Hematopoietic multipotent progenitor cell treated with erythropoietin and hydrocortisone succinate and interleukin-3 and kit ligand, for 4 days (in vitro differentiated cells): ENCODE measurements at places on chromosomes 16 and 17.

DNA sequence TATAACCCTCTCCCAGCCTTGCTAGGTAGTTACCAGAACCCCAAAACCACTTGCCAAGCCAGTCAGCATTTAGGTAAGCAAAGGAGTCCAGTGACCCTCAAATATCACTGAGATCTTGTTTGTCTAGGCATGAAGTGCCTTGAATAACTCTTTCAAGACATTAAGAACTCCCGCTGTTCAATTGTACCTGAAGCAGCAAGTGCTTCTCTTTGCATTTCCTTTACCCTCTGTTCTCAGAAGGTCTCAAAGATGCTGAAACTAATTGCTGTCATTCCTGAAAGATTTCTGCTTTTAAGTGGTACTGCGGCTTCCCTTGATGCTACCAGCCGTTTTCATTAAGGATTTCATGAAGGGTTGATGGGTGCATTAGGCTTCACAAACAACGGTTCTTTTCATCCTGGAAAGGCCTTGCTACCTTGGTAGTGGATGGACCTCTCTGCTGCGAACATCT lies 142.7 kb downstream of the PITPNC1 start:
- DNase-seq = no peak

- DNase-seq = peak; percentile 93
These were observed 13.1 kb downstream of the ABCA9 start for GRCh38 chr17:69047368-69048263.

DNA sequence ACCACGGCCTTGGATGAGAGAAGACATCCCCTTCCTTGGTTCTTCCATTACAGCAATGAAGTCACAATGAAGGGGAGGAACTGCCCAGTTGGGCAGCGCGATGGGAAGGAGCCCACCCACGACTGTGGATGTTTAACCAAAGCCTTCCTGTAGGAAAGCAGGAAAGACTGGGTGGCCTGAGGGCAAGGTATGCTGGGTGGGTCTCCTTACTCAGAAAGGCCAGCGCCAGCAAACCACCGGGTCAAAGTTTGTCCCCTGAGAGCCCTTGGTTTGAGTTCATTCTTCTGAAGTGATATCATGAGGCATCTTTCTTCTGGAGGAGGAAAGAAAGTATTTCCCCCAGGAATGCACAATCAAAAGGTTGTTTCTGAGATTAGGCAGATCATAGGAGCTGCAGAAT lies 105.2 kb downstream of the C16orf95 start:
- DNase-seq = no peak

- DNase-seq = no peak
These were observed 242.6 kb upstream of the CIBAR2 start for GRCh38 chr16:85354686-85355514.

- peak; percentile 73 for DNase-seq
These were observed 160.1 kb downstream of the MAP2K4 start for GRCh38 chr17:12180644-12181261.

GRCh38 chr17:82333279-82334171 lies at the start of gene SECTM1:
SECTM1 (minus strand) TSS chr17:82333766; CDS start chr17:82327240, 6,526 bp downstream.
- DNase-seq = peak; percentile 51

DNA sequence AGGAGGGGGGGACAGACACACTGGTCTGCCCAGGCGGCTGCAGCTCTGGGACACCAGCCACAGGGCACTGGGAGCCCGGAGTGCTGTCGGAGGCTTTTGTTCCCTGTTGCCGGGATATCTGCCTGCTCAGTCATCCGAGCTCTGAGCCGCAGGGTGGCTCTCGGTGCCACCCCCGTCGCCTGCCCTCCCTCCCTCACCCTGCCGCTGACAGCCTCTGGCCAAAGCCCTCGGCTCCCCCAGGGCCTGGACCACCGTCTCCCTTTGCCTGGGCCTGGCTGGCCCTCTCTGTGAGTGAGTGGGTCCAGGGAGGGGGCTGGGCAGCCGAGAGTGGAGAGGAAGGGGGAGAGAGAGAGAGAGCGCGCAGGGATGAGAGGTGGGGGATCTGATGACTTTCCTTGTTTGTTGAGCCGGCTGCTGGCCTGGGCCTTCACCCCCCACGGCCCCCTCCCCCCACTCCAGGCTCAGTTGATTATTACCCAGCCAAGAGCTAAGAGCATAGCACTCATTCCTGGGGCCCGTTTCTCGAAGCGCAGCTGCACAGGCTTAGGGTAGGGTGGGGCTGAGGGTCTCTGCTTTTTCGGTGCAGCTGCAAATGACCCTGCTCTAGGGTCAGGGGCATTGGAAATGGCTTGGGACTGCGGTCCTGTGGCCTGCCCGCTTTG lies 2.7 kb downstream of the FOXJ1 start:
- DNase-seq = no peak

DNA sequence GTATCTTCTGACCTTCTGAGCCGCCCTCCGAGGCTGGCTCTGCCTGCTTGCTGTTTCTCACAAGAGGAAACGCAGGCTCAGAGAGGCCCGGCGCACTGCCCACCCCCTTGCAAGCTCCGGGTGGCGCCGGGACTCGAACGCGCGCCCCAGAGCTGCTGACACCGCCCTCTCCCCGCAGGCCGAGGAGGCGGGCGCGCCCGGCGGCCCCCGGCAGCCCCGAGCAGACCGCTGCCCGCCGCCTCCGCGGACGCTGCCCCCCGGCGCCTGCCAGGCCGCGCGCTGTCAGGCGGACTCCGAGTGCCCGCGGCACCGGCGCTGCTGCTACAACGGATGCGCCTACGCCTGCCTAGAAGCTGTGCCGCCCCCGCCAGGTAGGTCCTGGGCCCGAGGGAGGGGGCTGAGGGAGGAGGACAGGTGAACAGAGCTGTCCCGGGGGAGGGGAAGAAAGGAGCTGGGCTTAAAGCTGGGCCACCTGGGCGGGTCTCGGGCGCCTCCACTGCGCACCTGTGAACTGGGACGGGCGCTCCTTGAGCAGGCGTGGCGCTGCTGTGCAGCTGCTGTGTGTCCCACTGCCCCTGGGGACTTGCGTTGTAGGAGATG lies 18.2 kb downstream of the WFDC1 start:
- no peak for DNase-seq

- no peak for DNase-seq
These were observed 578.6 kb upstream of the CDH5 start for GRCh38 chr16:65787921-65788320.

- peak; percentile 80 for DNase-seq
These were observed 21.2 kb downstream of the SAP30BP start for GRCh38 chr17:75688209-75688825.

DNA sequence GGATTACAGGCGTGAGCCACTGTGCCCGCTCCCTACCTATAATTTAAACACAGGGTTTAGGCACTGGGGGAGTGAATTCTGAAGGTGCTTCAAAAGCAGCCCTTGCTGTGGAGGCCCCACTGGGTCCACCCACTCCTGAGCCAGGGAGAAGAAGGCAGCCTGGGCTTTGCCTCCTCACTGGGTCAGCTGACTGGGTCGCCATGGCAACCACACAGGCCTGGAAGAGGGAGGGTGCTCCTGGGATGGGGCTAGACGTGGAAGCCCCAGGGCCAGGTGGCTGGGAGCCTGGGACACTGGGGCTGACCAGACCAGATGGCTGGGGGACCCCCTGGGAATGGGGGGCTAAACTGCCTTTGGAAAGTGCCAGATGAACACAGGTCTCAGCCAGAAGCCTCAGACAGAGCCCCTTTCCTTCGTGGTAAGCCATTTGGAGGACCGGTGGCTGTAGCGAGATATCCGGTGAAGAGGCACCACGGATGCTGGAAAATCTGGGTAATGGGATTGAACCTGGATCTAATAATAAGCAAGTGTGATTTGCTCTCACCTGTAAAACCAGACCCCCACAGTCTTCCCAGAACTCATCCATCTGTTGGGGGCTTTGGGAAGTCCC lies 32.9 kb downstream of the TRARG1 start:
- DNase-seq = peak; percentile 42
